ENCODE measurements at places on chromosomes 12 and 14. TPM values are rescaled to one million over a fixed set of nuclear protein-coding genes. Genes with fewer than 3 reads are reported as not detected.

The PIK3C2G gene
- polyA plus RNA-seq = not detected

The PAN2 gene
- polyA plus RNA-seq = 22.2 TPM

The CCDC60 gene
- not detected for polyA plus RNA-seq

The KRT75 gene
- polyA plus RNA-seq = not detected

The SOAT2 gene
- polyA plus RNA-seq = not detected

The LRIG3 gene
- 80.1 TPM for polyA plus RNA-seq

The LALBA gene
- polyA plus RNA-seq = not detected

The NPFF gene
- not detected for polyA plus RNA-seq

The FOXN3 gene
- polyA plus RNA-seq = 46.5 TPM

The TAC3 gene
- polyA plus RNA-seq = 8.0 TPM

The CLSTN3 gene
- polyA plus RNA-seq = 22.3 TPM

The OR11G2 gene
- not detected for polyA plus RNA-seq

DNA sequence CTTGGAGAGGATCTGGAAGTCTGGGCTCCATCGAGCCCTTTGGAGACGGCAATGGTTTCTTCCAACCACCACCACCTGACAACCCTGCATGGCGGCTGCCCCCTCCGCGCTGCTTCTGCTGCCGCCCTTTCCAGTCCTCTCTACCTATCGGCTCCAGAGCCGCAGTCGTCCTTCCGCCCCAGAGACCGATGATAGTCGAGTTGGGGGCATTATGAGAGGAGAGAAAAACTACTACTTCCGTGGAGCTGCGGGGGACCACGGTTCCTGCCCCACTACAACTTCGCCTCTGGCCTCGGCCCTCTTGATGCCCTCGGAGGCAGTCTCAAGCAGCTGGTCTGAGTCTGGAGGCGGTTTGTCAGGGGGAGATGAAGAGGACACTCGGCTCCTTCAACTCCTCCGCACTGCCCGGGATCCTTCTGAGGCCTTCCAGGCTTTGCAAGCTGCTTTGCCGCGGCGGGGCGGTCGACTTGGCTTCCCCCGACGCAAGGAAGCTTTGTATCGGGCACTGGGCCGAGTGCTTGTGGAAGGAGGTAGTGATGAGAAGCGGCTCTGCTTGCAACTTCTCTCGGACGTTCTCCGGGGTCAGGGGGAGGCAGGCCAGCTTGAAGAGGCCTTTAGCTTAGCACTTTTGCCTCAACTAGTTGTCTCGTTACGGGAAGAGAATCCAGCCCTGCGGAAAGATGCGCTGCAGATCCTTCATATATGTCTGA, 499 bp downstream of the TOGARAM1 start:
- peak; percentile 15 for DNase-seq

DNA sequence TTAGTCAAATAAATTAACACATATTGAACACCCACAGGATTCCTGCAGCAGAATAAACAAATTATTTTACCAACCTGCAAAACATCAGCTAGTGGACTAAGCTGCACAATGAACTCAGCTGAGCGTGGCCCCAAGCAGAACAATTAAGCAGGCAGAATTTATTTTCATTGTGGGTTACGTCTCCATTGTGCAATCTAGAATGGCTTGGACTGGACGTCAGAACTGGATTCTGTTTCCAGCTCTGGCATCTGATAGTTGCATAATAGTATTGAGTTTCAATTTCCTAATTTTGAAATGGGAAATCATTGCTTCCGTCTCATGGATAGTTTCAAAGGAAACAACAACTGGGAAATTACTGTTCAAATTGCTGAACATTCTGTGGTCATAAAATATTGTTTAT, 35.5 kb upstream of the RERG start:
- no peak for DNase-seq

DNA sequence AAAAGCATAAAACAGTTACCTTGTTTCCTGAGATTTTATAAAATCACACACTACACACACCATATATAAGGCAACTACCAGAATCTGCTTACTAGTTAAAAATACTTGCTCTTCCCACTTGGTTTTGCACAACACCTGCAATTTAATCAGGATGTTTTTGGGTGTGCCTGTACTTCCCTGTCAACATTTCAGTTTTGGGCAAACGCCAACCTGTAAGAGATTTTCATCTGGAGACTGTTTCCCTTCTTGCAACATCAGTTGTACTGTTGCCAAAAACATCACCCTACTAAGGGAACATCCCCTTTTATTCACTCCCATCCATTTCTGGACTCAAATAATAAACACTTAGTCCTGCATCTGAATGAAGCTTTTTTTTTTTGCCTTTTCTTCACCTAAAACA, 172.3 kb downstream of the DUSP6 start:
- DNase-seq = no peak

DNA sequence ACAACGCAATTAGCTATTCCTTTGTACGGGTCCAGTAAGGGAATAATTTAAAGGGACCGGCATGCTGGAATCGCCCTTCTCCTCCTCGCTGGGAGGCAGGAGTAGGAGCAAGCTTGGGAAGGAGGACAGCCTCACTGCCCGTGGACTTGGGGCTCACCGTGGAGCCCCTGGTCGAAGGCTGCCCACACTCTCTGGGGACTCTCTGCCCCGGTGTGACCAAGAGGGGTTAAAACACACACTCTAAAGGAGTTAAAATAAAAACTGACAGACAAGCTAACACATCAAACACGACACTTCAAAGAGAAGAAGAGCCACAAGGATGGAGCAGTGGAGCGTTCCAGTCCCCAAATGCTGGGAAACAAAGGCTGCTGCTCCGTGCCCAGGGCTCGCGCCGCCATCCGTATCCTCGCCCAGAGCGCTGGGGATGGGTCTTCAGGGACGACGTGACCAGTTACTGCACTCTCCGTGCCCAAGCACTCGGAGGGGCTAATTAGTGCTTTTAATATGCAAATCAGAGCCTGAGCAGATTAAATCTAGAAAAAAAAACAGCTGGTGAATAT, 123.3 kb downstream of the PAPOLA start:
- no peak for DNase-seq

- DNase-seq = no peak
Measured at GRCh38 chr12:108560752-108561719, at the start of gene SART3. Gene SART3, minus strand, starts transcription at chr12:108561173. Its CDS starts 19 bp downstream, at chr12:108561154.

DNA sequence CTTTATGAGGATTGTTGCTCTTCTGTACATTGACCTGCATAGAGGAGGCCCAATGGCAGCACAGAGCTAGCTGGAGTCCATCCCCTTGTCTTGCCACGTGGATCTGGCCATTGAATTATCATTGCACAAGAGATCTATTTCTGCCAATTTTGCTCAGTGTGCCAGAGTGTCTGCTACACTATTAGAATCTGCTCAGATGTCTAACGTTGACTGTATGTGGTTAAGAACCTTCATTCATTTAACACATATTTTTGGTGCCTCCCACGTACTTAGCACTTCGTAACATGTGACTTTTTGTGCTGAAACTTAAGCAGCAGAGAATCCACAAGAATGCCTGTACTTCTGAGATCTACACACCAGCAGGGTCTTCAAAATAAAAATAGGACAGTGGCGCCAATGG, 166.0 kb upstream of the VASH1 start:
- DNase-seq = no peak

DNA sequence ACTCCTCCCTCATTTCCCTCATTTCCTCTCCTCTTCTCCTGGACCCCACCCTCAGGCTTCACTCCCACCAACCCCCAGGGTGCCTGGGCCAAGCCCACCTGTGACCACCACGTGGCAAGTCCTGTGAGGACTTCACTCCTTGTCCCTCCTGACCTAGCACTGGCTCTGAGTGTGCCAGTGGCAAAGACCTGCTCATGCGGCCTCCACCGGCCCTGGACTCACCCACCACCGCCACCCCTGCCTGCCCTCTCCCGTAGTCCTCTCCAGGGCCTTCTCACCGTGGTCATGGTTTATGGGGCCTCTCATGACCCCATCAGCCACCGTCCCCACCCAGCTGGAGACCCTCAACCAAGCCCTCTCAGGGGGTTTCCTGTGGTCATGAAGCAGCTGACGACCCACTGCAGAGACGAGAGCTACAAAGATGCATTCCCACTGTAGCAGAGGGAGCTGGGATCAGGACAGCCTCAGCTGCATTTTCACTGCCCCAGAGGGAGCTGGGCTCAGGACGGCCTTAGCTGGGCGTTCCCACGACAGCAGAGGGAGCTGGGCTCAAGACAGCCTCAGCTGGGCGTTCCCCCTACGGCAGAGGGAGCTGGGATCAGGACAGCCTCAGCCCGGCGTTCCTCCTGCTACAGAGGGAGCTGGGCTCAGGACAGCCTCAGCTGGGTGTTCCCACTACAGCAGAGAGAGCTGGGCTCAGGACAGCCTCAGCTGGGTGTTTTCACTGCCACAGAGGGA, 3.2 kb upstream of the C14orf180 start:
- DNase-seq = no peak

DNA sequence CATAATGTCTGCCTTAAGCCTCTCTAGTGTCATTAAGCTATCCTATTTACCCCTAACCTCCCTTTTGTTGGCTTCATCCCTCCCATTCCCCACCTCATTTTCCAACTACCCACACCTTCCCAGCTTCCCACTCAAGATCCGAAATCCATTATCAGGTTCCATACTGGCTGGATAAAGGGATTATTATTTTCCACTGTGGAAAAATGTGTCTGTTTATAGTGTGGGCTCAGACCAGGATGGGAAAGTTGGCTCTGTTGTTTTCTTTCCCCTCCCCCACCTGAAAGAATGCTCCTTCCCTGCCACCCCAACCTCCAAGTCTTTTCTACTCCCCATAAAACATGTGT, 49.8 kb downstream of the SUSD6 start:
- DNase-seq = no peak

GRCh38 chr14:95434121-95434520, 82.3 kb downstream of the SYNE3 start:
- no peak for DNase-seq

GRCh38 chr14:102180248-102180998, 40.7 kb downstream of the WDR20 start:
- DNase-seq = no peak

- DNase-seq = no peak
Measured at GRCh38 chr14:51883232-51883631, 22.8 kb downstream of the GNG2 start.

GRCh38 chr14:98512501-98513251, 759.3 kb downstream of the BCL11B start:
- DNase-seq = no peak

- no peak for DNase-seq
Measured at GRCh38 chr14:70188322-70188658, 461 bp downstream of the SLC8A3 start.

GRCh38 chr12:66168410-66168809, 1.4 kb downstream of the TMBIM4 start:
- no peak for DNase-seq

DNA sequence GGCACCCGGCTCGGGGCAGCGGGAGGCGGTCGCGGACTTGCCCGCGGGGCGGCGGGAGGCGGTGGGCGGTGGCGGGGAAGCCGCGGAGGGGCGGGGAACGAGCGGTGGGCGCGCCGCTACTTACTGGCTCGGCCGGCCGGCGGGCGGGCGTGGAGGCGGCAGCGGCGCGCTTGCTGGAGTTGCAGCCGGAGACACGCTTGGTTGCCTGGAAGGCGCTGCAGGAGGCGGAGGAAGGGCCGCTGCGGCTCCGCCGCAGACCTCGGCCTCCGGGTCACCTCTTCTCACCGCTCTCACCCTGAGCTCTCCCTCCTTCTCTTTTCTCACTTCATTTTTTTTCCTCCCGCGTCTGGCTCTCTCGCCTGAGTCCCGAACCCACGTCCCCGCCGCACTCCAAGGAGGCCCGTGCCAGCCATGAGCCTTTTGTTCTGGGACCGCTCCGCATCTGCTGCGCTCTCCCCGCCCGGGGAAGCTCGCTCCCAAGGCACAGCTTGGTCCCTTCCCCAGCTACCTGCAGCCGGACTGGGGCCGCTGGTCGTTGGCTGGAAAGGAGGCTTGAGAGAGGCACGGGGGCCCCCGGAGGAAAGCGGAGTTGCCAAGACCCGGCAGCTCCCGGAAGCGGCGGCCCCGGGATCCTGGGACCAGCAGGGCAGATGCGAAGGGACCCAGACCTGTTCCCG, 592 bp upstream of the KCNK10 start:
- no peak for DNase-seq

- DNase-seq = no peak
Measured at GRCh38 chr12:75986001-75986746, 45.4 kb downstream of the PHLDA1 start.

Measured in AG04450 (cell line).